ENCODE measurements at places on chromosomes 12 and 14.

- no peak for DNase-seq
These were observed 218.4 kb downstream of the ZFP36L1 start for GRCh38 chr14:68574461-68574860.

GRCh38 chr12:77817276-77817675 is 13.4 kb upstream of the NAV3 start:
- DNase-seq, result no peak

- no peak for DNase-seq
These were observed 191.6 kb downstream of the CRADD start for GRCh38 chr12:93868771-93869170.

DNA sequence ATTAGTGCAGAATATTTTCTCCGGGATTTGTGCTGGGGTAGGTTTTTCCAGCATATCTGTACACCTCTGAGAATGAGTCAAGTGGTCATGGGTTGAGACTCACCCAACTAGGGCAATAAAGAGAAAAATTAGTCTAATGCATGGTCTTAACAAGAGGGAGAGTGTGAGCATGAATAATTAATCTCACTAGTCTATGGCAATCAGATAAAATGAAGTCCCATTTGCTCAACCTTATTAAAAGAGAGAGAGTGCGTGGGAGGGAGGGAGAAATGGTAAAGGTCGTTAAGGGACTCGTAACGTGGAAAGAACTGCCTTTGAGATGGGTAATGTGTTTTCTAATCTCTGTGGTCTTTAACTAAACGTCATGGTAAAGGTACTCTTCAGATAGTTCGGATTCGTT is 91.6 kb downstream of the TESC start:
- no peak for DNase-seq

GRCh38 chr14:50624447-50624846 is 43.7 kb downstream of the SAV1 start:
- no peak for DNase-seq

- DNase-seq, result no peak
These were observed 13.9 kb upstream of the ATP2A2 start for GRCh38 chr12:110266980-110267620.

DNA sequence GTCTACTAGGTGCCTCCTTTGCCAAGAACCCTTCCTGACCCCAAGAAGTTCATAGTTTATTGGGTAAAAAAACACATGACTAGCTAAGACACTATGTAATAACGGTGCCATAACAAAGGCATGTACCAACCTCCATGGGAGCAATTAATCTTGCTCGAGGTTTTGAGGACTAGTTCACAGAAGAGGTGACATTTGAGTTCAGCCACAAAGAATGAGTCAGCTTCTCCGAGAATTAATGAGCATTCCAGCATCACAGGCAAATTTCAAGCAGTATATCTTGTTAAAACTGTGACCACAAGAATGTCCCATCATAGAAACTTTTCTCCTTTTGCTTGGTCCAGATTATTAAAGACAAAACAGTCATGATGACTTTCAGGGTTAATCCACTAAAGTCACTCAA is 113.0 kb upstream of the RAP1B start:
- DNase-seq, result peak; percentile 36

DNA sequence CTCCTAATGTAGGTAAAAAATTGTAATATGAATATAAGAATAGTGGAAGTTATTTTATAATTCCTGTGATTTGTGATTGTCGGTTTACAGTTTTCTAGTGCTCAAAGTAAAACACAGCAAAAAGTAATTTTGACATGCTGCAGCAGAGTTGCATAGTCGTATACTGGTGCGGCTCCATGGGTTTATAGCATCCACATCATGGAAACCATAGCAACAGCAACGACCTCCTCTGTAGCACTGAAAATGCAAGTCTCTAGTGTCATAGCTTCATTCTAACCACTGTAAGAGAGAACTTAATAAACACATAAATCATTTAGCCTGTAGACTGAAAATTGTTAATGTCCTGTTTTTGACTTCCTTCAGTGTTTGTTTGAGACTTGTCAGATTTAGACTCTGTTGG is 574.3 kb downstream of the KCNH5 start:
- DNase-seq, result no peak

DNA sequence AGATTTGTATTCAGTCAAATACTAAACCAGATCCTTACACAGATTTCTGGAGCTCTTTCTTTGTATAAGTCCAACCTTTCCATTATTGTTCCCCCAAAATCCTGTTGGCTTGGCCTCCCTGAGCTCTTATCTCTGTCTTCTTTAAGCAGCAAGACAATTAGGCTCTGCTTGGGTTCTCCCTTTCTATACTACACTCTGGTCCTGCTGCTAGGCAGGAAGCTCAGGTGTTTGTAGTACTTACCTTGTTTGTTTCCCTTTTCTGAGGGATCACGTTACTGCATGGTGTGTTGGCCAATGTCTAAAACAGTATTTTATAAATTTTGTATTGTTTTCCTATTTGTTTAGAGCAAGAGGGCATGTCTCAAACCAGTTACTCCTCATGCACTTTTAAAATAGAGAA is 192.9 kb downstream of the PRKD1 start:
- DNase-seq, result no peak

- no peak for DNase-seq
These were observed 47.8 kb downstream of the MYRFL start for GRCh38 chr12:69872804-69873203.
